NCI-H2107 (cell line): ENCODE measurements at places on chromosomes 4 and X.

DNA sequence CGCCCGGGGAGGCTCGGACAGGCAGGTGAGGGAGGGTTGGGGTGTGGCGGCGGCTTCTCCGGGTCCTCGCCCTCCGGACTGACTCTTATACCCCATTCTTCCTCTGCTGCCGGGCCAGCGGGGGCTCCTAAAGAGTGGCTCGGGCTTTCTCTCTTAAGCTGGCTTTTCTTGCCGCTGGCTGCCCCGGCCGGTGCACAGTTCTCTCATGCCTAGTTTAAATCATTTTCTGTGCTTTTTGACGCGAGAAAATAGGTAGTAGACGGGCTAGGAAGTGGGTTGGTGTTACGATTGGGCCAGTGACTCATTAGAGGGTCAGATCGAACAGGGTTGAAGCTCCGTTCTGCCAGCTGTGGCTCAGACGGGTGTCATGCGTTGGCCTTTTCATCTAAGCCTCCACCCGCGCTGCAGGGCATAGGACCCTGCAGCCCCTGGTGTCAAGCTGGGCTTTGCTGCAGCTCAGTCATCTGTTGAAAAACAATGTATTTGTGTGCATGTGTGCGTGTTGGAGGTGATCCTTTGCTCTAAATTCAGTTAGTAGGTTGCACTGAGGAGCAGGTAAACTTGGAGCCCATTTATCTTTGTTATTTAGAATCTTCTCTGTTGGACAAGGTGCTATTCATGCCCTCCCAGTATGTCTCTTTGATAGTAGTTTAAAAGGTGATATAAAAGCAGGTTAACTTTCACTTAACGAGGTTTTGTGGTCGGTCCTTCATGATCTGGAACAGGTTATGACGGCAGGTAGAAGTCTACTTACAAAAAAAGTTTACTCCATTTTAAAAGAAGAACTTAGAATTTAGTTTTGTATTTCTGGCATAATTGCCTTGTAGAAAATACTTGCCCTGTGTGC, 802 bp downstream of the BMP2K start:
- DNase-seq: peak; percentile 0

DNA sequence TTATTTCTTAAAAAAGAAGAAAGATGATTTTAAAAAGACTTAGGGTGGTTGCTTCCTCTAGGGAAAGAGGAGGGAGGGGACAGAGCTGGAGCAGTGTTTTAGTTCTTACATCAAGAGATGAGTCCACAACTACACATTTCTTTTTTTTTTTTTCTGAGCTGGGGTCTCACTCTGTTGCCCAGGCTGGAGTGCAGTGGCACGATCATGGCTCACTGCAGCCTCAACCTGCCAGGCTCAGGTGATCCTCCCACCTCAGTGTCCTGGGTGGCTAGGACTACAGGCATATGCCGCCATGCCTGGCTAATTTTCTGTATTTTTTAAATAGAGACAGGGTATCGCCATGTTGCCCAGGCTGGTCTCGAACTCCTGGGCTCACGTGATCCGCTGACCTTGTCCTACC, 17.2 kb downstream of the SH3KBP1 start:
- no peak for DNase-seq

DNA sequence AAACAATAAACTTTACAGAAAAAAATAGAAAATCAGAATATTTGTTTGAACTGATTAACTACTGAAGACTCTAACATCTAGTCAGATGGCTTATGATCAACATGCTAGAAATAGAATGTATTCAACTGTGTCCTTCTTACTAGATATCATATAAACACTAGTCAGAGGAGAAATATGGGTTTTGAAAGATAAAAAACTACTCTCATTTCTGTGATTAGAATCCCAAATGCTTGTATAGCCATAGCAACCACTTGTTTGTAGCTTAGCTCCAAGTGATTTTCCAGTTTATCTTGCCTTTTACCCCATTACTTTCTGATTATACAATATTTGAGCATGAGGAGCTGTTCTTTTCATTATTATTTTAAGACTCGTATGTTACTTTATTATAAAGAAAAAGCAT, 31.2 kb downstream of the USP38 start:
- DNase-seq: no peak

- no peak for DNase-seq
Measured at GRCh38 chr4:833156-833555, 7.2 kb upstream of the CPLX1 start.

GRCh38 chrX:49053223-49054072, 5.4 kb upstream of the CCDC120 start:
- peak; percentile 46 for DNase-seq

DNA sequence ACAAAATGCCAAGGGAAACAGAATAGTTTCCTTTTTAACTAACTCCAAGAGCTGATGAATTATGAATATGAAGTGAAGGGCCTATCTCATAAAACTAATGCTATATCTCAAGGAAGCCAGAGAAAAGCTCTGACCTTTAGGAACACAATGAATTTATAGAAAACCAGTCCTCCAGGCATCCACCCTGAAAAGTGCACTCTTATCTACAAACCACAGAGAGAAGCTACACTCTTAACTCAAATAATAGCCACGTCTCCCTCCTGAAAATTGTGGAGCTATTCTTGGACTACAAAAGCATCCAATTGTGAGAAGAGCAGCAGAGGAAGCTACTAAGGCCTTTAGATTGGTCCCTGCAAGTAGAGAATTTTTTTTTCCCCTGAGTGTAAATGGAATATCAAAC, 253.9 kb downstream of the IL15 start:
- no peak for DNase-seq

GRCh38 chr4:73867783-73868182, 1.4 kb upstream of the CXCL1 start:
- DNase-seq: peak; percentile 1

DNA sequence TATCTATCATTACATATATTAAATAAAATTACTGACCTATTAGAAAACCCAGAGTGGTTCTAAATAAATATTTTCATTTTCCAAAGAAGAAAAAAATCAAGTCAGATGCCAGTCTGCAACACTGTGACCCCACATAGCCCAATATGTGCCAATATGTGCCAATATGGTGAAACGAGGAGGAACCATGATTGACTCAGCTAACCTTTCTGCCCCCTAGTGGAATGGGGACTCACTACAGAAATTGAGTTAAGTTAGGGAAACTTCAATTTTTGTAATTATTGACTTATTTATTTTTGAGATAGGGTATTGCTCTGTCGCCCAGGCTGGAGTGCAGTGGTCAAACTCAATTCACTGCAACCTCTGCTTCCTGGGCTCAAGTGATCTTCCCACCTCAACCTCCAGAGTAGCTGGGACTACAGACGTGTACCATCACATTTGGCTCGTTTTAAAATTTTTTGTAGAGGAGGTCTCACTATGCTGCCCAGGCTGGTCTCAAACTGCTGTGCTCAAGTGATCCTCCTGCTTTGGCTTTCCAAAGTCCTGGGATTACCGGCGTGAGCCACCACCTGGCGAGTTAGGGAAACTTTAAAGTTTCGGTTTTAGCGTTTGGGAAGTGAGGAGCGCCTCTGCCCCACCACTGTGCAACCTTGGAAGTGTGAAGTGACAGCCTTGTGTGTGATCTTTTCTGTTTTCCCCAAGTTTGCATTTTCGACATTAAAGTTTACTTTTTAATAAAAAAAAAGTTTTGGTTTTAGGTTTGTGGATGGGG, 116.8 kb upstream of the SHISA3 start:
- no peak for DNase-seq

- DNase-seq: no peak
Measured at GRCh38 chr4:28665306-28665705, 1804.7 kb downstream of the STIM2 start.

DNA sequence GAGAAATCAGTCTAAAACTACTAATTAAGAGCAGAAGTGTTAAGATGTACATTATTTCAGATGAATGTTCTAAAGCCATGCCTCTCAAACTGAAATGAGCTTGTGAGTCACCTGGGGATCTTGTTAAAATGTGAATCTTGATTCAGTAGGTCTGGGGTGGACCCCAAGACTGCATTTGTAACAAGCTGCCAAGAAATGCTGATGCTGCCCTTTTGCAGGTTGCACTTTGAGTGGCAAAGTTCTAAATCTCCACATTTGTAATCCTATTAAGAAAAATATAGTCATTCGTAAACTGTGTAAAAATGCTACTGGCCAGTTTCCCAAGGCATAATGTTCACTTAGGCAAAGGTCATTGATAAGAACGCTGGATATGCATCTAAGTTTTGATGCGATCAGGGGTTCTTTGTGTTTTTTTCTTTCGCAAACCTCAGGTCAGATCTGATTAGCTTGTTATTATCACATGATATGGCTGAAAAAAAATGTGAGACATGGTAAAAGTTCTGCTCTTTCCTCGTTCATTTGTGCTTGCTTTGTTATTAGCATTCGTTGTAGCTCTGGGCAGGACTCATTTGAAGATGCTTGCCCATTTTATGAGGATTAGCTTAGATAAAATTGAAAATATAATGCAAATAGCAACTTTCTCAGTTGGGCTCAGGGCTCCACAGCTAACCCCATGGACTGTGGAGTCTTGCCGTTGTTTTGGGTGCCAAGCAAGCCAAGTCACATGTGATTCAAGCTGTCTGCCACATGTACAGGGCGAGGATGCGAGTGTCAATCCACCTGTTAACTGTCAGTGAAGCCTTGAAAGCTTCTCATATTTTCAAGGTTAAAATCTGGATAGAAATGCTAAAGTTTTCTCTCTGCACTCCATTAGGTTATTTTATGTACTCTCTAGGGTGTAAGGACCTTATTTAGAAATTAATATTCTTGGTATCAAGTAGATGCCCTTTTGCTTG, 12.1 kb downstream of the TBC1D1 start:
- DNase-seq: no peak

DNA sequence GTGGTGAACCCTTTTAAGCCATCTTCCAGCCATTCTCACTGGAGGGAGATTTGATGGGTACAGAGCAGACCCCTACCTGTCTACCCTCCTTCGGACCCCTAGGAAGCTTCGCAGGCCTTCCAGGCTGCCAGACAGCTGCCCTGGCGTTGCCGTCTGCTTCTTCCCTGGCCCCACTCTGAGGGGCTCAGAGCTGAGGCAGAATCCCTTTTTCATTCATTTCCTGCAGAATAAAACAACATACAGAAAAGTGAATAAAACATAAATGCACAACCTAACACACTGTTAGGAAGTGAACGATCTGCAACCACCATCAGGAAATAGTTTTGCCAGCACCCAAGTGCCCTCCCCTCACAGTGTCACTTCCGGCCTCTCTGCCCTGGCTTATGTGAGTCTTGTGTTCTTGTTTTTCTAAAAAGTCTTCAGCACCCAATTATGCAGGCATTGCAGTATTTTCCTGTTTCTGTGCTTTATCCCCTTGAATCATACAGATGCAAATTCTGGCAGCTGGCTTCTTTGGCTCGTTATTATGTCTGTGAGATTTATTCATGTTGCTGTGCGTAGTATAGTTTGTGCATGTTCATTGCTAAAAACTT, 5.6 kb upstream of the ADD1 start:
- DNase-seq: no peak

- no peak for DNase-seq
Measured at GRCh38 chr4:168886351-168886750, 123.7 kb downstream of the CBR4 start.

GRCh38 chr4:112176596-112176995, 31.3 kb downstream of the FAM241A start:
- DNase-seq: no peak

DNA sequence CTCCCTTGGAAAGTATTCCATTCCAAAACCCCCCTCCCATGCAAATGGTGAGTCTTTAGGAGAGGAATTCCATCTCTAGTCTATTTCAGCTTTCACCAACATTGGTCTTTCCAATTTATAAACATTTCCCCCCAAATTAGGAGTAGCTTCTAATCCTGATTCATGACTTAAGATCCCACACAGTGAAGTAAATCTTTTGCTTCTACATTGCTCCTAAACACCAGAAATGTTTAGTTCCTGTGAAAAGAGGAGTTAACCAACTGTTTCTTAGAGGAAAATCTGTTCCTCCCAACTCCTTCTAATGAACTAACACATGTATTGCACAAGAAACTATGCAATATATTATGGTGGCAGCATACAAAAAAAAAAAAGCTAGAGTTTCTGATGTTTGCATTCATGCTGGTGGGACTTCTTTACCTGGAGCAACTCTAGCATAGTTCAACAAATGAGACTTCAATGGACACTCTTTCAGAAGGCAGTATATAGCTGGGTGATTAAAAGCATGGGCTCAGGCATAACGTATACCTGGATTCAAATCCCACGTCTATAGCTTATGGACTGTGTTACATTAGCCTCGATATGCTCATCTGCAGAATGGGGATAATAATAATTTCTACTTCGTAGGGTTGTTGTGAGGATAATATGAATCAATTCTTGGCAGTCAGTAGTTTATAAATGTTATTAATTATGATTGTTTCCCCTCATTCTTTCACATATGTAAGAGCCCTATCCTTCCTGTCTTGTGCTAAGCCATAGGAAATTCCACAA, 131.6 kb upstream of the TMEM164 start:
- no peak for DNase-seq

- no peak for DNase-seq
Measured at GRCh38 chr4:181646864-181647263, 596.3 kb upstream of the TENM3 start.

GRCh38 chr4:41362621-41363383, 106.1 kb downstream of the UCHL1 start:
- no peak for DNase-seq

GRCh38 chrX:46743046-46743445, 15.9 kb downstream of the SLC9A7 start:
- no peak for DNase-seq

GRCh38 chr4:38605753-38606586, 58.0 kb upstream of the KLF3 start:
- peak; percentile 55 for DNase-seq

GRCh38 chrX:82218361-82218760, 1016.5 kb downstream of the SH3BGRL start:
- no peak for DNase-seq

GRCh38 chr4:8906668-8906970, 35.0 kb upstream of the HMX1 start:
- no peak for DNase-seq

- no peak for DNase-seq
Measured at GRCh38 chrX:41096339-41096955, 11.2 kb downstream of the USP9X start.

DNA sequence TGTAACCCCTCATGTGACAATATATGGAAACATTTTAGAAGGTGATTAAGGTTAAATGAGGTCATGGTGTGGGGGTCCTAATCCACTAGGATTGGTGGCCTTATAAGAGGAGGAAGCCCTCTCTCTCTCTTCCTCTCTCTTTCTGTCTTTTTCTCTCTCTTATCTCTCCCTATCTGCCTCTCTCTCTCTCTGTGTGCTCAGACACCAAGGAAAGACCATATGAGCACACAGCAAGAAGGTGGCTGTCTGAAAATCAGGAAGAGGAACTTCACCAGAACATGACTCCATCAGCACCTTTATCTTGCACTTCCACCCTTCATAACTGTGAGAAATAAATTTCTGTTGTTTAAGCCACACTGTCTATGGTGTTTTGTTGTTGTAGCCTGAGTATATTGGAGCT, 1472.2 kb downstream of the PCDH7 start:
- no peak for DNase-seq

DNA sequence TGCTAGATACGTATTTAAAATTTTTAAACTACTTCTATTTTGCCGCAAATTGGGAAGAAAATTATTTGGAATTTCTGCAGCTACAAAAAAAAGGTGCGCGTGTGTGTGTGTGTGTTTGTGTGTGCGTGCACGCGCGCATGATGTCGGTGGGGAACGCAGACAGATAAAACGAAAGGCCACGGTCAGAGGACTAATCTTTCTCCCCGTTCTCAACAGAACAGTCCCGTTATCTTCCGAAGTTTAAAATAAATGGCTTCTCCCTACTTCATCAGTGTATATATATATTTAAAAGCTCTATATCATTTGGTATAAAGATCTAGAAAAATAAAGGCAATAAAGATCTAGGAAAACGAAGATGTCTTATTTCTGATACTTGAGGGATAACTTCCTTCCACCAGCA, 1.5 kb downstream of the MGARP start:
- no peak for DNase-seq

- DNase-seq: no peak
Measured at GRCh38 chr4:53712408-53713020, 121.2 kb upstream of the LNX1 start.
